ENCODE measurements at places on chromosomes 11 and 22.

DNA sequence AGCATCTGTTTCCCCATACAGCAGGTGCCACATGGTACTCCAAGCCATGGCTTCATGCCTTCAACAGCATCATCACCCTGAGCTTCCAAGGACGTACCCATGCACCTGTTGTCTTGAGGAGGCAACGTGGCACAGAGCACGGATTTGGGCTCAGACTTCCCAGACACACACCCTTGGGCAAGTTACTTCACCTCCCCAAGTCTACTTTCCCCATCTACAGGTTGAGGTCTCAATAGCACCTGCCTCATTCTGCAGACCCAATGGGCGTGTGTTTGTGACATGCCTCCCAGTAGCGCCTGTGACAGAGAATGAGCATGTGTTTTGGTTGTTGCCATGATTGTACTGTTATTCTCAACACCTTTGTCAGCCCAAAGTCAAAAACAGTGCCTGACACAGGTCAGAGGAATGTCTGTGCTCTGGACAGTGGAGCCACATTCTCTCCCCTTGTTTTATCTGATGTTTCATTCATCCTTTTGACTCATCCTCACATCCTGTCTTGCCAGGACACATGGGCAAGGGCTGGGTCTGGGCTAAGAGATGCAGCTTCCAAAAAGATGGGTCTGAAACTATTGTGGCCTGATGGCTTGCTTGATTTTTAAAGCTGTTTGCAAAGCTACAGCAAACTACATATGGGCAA, 53.4 kb upstream of the CCND1 start:
- DNase-seq, result no peak

DNA sequence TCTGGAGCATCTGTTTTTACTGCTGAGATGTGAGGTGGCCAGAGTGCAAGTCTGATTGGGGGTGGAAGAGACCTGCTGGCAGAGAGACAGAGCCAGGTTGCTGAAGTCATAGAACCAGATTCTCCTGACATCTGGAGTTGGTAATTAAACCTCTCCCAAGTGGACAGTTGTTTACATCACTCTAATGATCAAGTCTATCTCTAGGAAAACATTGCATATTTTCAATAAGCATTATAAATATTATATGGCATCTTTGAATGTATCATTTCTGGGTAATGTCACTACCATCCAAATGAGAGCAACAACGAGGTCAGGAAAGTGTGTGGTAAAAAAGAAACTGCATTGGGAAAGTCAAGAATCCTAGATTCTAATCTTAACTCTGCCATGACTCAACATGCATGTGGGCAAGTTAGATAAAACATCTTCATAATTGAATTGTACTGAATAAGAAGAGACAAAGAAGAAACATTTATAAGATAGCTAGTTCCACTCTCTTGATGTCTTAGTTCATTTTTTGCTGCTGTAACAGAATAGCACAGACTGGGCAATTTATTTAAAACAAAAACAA, 351.2 kb upstream of the API5 start:
- DNase-seq, result no peak

DNA sequence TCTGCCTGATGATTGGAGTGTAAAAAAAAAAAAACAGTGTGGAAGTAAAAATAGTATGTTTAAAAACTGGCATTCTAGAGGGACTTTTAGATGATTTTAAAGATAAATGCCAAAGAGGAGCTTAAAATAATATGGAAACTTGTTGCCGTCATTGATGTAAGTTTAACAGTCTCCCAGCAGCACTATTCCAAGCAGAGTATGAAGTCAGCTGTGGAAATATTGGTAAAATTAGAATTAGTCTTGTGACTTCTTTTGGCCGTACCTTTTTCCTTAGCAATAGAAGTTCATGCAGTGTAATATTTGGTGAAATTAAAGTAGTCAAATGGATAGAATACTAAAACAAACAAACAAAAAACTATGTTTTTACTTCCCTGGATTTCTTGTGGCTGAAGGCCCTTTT, 134.9 kb downstream of the METTL15 start:
- DNase-seq, result no peak

DNA sequence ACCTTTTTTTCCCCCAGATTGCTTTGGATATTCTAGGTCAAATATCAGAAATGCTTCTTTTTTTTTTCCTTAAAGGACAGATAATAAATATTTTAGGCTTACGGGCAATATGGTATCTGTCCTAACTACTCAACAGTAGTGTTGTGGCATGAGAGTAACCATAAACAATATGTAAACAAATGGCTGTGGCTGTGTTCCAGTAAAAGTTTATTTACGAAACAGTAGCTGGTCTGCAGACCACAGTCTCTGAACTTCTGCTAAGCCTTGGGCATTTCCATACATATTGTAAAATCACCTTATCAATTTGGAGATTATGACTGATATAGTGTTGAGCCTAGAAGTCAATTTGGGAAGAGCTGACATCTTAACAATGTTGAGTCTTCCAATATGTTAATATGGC, 139.0 kb upstream of the PITPNB start:
- no peak for DNase-seq

DNA sequence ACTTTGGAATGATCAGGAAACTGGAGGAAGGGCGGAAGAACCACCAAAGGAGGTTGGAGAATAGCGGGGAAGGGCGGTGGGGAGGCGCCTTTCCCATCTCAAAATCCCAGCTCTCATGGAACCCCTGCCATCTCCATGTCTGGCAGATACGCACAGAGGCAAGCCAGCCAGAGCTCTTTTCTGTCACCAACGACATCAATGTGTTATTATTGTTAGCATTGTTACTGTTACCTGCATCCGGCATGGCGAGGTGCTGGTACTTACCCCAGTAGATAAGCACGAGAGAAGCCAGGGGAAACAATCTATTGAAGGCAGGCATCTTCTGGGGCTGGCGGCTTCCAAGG, 969 bp downstream of the SCN3B start:
- no peak for DNase-seq

DNA sequence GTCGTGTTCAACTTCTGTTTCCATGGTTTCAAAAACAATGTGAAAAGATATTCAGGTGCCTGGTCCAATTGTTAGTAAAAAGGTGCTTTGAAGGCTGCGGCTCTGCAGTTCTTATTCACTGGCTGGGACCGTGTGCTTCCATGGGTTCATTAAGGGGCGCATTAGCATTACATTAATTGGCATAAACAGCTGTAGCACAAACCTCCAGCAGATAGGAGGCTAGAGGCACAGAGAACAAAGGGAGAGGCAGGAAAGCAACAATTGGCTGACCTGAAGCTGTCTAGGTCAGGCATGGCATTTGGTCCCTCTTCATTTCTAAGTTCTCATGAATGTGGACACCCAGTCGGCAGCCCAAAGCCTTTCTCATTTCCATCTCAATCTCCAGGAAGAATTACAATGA, 16.6 kb downstream of the PAK1 start:
- DNase-seq, result no peak

DNA sequence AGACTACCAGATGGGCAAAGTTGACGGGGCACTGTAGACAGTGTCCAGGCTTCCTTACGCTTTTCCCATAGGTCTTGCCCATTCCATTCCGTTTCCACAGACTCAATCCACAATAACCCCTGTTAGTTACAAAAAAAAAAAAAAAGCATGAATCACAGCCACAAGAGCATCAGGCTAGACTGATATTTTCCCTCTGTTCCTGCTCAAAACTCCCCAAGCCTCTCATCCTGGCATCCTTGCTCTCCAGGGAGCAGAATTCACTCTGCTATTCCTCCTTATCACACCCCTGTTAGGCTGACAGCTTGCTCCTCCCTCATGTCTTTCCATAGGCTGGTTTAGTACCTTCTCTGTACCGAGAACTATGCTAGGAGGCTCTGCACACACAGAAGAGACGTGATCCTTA, 42.2 kb downstream of the TMEM123 start:
- DNase-seq, result no peak

Data from activated CD8-positive, alpha-beta T cell treated with anti-CD3 and anti-CD28 coated beads, Interleukin-2, amount 10 ng/mL, durations not matched to agents 7 days and 5 days (primary cell).